ENCODE measurements at places on chromosomes 3 and 15.

DNA sequence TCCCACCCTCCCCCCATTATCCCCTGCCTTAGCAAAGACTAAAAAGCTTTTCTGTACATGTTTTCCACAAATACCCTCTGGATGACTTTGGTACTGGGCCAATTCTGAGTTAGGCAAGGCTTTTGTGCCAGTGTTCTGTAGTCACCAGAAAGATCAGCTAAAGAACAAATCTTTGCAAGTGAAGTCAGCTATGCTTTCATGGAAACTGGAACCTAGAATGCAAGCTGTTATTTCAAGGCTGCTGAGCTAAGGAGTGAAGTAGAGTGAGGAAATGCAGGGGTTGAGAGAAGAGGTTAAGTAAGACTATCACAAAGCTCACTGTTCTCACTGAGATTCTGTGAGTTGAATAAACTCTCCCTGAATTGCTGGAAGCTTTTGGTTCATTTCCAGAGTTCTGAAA, 107.8 kb upstream of the CNTN3 start:
- DNase-seq = no peak

GRCh38 chr3:183082355-183082915, 16.9 kb downstream of the MCCC1 start:
- no peak for DNase-seq

DNA sequence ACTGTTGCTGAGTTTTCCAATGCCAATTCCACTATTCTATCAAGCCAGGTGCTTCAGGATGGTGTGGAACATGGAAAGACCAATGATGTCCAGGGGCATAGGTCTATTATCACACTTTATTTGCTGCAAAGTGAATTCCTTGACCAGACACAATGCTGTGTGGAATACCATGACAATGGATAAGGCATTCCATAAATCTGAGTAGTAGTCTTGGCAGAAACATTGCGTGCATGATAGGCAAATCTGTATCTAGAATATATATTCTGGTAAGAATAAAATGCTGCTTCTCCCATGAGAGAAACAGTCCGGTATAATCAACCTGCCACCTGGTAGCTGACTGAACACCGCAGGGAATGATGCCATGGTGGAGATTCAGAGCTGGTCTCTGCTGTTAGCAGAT, 70.0 kb upstream of the ALDH1A3 start:
- no peak for DNase-seq

DNA sequence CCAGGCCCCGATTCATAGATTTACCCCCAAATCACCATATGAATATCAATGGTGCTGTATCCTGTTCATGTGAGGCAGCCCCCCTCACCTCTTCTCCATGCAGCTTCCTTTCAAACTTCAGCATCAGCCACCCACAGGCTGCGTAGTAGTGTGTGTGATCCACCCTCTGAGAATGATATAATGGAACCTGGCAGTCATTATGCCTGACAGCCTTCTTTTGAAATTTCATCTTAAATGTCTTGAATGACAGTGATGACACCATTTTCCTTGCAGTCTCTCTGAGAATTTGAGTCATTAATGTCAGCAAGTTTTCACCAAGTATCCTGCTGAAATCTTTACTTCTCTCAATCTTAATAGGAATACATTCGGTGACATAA, 3.5 kb upstream of the CLRN1 start:
- DNase-seq = no peak

- no peak for DNase-seq
Measured at GRCh38 chr3:81749265-81749664, 12.2 kb downstream of the GBE1 start.

DNA sequence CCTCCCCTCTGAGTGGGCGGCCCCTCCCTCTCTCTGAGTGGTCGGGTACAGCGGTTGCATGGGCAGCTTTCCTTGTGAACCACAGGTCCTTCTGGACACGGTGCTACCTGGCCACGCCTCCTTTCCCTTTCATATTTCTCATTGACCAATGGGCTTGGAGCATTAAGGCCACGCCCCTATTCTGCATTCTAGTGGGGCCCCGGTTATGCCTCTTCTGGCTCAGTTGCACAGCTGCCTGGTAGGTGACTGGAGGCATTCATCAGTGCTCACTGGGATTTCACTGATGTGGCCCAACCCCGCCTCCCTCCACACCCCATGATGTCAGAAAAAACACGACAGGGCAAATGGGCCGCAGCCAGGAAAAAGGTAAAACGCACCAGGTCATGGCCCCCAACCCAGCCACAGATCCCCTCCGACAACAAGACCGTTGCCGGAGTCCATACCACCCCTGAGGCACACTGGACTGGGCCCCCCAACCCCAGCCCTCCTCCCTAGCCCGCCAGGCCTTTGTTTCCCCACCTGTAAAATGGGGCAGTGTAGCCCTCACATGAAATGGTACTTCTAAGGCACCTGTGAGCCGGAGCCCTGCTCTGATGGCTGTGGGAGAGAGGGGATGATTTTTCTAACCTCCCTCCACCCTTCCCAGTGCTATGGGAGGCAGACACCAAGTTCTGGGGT, 26.3 kb downstream of the NGRN start:
- DNase-seq = no peak

- DNase-seq = no peak
Measured at GRCh38 chr3:28615071-28615470, 266.4 kb upstream of the AZI2 start.
